Adrenal gland (tissue), 19 donors: ENCODE measurements at places on chromosomes 4 and X.

DNA sequence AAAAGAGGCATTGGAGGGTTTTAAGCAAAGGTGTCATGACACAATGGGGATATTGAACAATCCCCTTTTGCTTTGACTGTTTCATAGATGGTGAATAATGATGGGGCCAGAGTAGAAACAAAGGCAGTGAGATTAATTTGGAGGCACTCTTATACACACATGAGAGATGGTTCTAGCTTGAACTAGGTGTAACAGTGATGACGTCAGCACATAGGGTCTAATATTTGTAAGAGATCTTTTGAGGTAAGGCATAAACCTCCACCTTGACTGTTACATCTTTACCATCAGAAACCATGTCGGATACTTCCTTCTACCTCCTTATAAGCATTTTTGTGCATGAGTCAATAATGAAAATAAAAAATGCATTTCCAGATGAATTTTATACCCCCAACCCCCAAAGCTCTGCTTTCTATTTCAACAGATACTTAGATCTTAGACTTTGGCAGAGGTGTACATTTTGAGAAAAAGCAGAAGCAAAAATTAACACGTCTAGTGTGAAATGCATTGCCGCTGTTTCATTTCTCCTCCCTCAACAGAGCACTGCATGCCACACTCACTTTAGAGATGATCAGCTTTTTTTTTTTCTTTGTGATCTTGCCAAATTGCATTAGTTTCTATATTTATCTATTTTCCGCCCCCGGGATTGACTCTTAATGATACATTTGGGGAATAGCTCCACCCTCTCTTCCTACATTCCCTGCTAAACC lies 87.2 kb downstream of the HS3ST1 start:
- no peaks in the 10 kb centered on the region for H3K36me3 ChIP-seq
- no peak overlapping the region for H3K27ac ChIP-seq
- no peaks in the 10 kb centered on the region for H3K27me3 ChIP-seq
- no peak for DNase-seq
- H3K4me1 ChIP-seq, result no peaks in the 10 kb centered on the region

DNA sequence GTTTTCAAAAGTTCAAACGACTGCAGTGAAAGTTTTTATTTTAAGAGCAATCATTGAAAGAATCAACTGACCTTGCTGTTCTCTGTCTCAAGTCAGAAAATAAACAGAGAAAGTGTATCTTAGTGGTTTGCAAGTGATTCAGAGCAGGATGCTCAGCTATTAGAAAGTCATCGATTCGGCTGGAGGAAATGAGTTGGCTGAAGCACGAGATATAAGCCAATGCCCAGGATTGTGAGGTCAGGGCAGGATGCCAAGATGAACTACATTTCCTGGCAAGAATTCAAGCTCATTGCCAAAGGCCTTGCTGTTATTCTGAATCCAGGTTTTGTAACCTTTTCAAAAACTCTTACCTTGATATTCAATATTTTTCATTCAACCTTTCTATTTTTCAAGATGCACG lies 541.4 kb upstream of the BOD1L1 start:
- H3K27me3 ChIP-seq, result no peaks in the 10 kb centered on the region
- H3K4me1 ChIP-seq, result peaks cover 12% of the 10 kb centered on the region
- peak; percentile 83 for DNase-seq
- H3K4me3 ChIP-seq, result no peak overlapping the region

- no peaks in the 10 kb centered on the region for H3K36me3 ChIP-seq
- peak overlapping the region; percentile 30 for H3K27ac ChIP-seq
- DNase-seq, result no peak
Observed at GRCh38 chr4:185682236-185682635, 129.8 kb downstream of the SORBS2 start.

DNA sequence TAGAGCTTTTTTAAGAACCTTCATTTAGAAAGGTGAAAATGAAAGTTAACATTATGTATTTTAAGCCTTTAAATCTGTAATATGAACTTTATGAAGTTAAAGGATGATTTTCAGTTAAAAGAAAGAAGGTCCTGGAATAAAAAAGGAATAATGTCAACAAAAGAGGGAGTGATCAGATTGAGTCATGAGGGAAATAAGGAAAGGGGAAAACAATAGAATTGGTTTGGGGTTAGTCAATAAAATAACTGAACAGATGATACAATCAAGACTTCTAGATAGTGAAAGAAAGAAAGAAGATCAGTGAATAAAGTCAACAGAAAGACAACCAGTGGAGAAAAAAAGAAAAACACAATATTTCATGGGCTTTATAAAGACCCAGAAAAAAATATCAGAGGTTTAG lies 291.6 kb upstream of the ARSJ start:
- H3K27ac ChIP-seq, result no peak overlapping the region
- no peaks in the 10 kb centered on the region for H3K36me3 ChIP-seq
- no peak overlapping the region for H3K4me3 ChIP-seq
- H3K4me1 ChIP-seq, result no peaks in the 10 kb centered on the region
- H3K27me3 ChIP-seq, result no peaks in the 10 kb centered on the region

GRCh38 chr4:533318-534100 lies 34.5 kb downstream of the PIGG start:
- DNase-seq, result no peak
- no peaks in the 10 kb centered on the region for H3K27me3 ChIP-seq

GRCh38 chr4:185201977-185202962 lies 1.5 kb downstream of the CFAP97 start:
- no peak overlapping the region for H3K4me3 ChIP-seq
- peaks cover 9% of the 10 kb centered on the region for H3K4me1 ChIP-seq
- no peaks in the 10 kb centered on the region for H3K27me3 ChIP-seq
- H3K36me3 ChIP-seq, result no peaks in the 10 kb centered on the region
